Kidney glomerular epithelial cell (primary cell): ENCODE measurements at places on chromosomes 2 and 18.

GRCh38 chr18:44552706-44553105, 128.0 kb upstream of the SETBP1 start:
- no peak for DNase-seq

GRCh38 chr18:24923138-24923537, 428.8 kb downstream of the ZNF521 start:
- no peak for DNase-seq

DNA sequence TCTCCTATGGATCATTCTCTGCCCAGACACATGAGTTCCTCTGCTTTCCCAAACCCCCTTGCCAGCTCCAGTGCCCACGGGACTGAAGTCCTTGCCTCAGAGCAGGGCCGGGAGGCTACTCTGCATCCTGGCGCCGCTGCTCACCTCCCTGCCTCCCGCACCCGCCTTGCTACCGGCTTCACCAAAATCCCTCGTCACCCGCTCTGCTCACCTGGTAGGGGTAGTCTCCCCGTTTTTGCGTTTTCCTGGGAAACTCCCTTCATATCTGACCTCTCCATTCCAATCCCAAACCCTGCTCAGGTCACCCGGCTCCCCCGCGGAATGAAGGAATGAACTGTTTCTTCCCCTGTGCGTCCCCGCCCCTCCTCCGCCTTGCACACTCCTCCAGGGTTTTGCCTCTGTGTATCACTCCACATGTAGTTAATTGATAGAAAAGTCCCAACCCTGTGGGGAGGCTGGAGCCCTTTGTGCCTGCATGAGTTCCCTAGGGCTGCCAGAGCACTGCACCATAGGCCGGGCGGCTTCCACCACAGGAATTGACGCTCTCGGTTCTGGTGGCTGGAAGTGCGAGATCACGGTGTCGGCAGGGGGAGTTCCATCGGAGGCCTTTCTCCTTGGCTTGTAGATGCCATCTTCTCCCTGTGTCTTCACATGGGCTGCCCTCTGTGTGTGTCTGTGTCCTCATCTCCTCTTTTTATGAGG, 2.0 kb upstream of the DGKD start:
- DNase-seq = no peak

- no peak for DNase-seq
Measured at GRCh38 chr18:69870736-69871135, 76.9 kb downstream of the CD226 start.

GRCh38 chr2:96116424-96116878, at the start of gene ADRA2B:
Gene ADRA2B, minus strand, starts transcription at chr2:96116571. Its CDS starts 422 bp downstream, at chr2:96116149.
- no peak for DNase-seq

GRCh38 chr2:79903222-79904000, 390.6 kb downstream of the CTNNA2 start:
- DNase-seq = no peak

- DNase-seq = no peak
Measured at GRCh38 chr2:63056107-63057050, 5.7 kb downstream of the OTX1 start.
